Progenitor cell of endocrine pancreas (in vitro differentiated cells): ENCODE measurements at places on chromosomes 12 and 14.

GRCh38 chr14:52783206-52783605 is 8.2 kb downstream of the GNPNAT1 start:
- no peak for DNase-seq
- H3K36me3 ChIP-seq: peaks cover 1% of the 10 kb centered on the region
- no peak overlapping the region for H3K4me3 ChIP-seq
- H3K27ac ChIP-seq: no peak overlapping the region
- H3K27me3 ChIP-seq: no peaks in the 10 kb centered on the region

DNA sequence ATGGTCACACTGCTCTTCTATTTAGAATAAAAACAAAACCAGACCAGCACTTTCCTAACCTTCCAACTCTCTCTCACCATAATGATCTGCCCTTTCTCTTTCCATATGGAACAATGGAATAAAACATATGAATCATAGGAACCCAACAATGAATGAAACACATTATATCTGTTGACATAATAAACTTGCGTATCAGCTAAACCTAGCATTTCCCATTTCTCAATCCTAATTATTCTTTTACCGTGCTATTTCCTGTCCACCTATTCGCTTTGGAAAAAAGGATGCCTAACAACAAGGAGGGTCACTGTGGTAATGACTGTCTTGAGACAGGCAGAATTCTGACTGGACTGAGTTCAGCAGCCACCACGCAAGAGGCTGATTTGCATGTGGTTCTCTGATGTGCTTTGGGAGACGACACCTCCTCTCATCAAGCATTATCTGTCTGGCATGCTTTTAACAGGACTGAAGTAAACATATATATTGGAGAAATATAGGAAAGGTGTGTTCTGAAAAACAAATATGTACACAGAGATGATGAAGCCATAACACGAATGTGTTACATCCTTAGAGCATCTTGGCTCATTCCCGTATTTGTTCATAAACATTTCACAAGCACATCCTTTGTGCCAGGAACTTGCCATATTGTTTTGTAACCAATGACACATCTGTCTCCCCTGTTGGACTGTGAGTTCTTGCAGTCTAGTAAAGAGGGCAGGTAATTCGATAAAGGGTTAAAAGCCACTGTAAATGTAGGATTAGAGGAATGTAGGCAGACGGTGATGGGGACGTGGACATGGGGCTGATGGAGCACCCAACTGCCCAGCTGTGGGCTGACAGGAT is 87.7 kb downstream of the PTPRB start:
- H3K27me3 ChIP-seq: peaks cover 3% of the 10 kb centered on the region
- no peak overlapping the region for H3K4me3 ChIP-seq
- DNase-seq: no peak
- no peak overlapping the region for H3K27ac ChIP-seq

- H3K27me3 ChIP-seq: no peaks in the 10 kb centered on the region
- no peaks in the 10 kb centered on the region for H3K4me1 ChIP-seq
- H3K27ac ChIP-seq: no peak overlapping the region
- no peak overlapping the region for H3K4me3 ChIP-seq
- DNase-seq: no peak
- H3K36me3 ChIP-seq: no peaks in the 10 kb centered on the region
Measured at GRCh38 chr14:30283822-30284446, 275.0 kb upstream of the G2E3 start.

DNA sequence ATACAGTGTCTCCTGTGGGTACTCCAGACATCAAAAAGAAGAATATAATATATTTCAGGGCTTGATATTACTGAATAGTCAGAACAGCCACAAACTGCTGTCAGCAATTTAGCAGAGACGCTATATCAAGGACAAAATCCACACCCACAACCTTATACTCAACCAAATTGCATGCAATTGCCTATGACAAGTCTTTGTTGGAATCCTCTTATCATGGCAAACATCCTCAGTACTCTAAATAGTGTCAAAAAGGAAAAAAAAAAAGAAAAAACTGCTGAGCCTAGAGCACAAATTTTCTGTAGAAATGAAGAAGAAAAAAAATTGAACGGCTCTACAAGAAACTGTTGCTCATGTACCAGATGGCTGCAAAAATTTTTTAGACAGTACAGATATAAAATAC is 485.7 kb downstream of the TMTC2 start:
- H3K4me3 ChIP-seq: no peak overlapping the region
- H3K4me1 ChIP-seq: peaks cover 34% of the 10 kb centered on the region
- no peak for DNase-seq
- no peak overlapping the region for H3K27ac ChIP-seq
- H3K36me3 ChIP-seq: no peaks in the 10 kb centered on the region
- no peaks in the 10 kb centered on the region for H3K27me3 ChIP-seq

GRCh38 chr14:93106541-93107156 is 9.1 kb downstream of the ITPK1 start:
- H3K27me3 ChIP-seq: no peaks in the 10 kb centered on the region
- no peak overlapping the region for H3K4me3 ChIP-seq
- peaks cover 5% of the 10 kb centered on the region for H3K4me1 ChIP-seq
- DNase-seq: no peak

GRCh38 chr12:106288494-106289195 is 13.9 kb upstream of the TCP11L2 start:
- H3K4me3 ChIP-seq: no peak overlapping the region
- peaks cover 14% of the 10 kb centered on the region for H3K4me1 ChIP-seq
- no peak for DNase-seq
- H3K27me3 ChIP-seq: peaks cover 5% of the 10 kb centered on the region

GRCh38 chr14:104162495-104162894 is 24.1 kb downstream of the KIF26A start:
- no peak overlapping the region for H3K27ac ChIP-seq
- no peak for DNase-seq
- H3K36me3 ChIP-seq: no peaks in the 10 kb centered on the region
- no peaks in the 10 kb centered on the region for H3K27me3 ChIP-seq

- no peak for DNase-seq
- H3K27me3 ChIP-seq: no peaks in the 10 kb centered on the region
- peaks cover 3% of the 10 kb centered on the region for H3K4me1 ChIP-seq
Measured at GRCh38 chr12:70186436-70186835, 56.8 kb upstream of the CNOT2 start.

DNA sequence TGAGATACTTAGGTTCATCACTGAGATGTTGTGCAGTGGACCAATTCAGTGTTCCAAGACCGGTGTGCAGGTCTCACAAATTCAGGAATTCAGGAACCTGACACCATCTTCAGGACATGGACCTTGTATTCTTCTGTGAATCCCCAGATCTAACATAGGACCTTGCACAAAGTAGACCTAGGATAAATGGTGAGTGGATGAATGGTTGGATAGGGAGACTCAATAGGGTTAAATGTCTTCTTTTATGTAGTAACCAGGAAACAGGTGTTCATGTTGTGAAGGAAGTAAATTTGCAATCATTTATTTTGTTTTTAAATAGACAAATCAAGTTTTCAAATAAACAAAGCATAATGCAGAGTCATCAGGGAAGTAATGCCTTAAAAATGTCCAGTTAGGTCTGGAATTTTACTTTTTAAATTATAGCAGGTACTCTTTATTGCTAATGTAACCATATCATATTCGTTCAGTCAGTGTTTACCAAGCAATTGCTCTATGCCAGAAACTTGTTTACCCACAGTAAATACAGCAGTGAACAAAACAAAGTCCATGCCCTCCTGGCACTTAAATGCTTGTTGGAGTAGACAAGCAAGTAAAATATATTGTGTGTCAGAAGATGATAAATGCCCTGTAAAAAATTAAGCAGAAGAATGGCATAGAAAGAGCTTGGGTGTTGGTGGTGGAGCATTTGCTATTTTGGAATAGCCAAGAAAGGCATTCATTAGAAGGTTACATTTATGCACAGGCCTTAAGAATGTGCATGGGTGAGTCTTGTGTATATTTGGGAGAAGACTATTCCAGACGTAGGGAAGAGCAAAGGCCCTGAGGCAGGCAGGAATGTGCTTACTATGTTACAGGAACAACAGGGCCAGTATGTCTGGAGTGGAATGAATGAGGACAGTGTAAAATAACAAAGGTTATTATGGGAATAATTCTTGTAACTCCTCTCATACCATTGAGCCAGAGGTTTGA is 26.3 kb downstream of the RXYLT1 start:
- H3K36me3 ChIP-seq: peaks cover 2% of the 10 kb centered on the region
- DNase-seq: no peak
- H3K27ac ChIP-seq: no peak overlapping the region
- peaks cover 6% of the 10 kb centered on the region for H3K4me1 ChIP-seq
